ENCODE measurements at places on chromosomes 4 and X.

DNA sequence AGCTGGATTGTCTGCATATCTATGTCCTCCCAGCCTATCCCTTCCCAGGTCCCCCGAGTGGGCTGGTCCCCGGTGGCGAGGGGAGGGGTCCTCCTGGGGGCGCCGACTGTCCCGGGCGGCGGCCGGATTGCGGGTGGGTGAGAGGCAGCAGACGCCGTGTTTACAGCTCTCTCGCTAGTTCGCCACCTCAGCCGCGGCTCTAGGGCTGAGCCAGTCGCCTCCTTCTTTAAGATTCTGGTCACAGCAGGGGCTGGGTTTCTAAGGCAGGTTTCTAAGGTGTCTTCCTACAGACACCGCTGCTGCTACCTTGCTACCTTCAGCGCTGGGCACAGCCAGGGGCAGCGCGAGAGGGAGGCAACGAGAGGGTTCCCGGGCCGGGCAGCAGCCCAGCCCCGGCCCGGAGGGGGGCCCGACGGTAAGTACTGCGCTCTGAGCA lies 57.2 kb downstream of the FRMPD3 start:
- DNase-seq, result no peak

GRCh38 chr4:89549907-89550306 lies 242.3 kb upstream of the GPRIN3 start:
- DNase-seq, result no peak

GRCh38 chrX:44299177-44299576 lies 44.3 kb downstream of the EFHC2 start:
- no peak for DNase-seq

- no peak for DNase-seq
Measured at GRCh38 chrX:113586281-113586898, 745.8 kb upstream of the AMOT start.

- DNase-seq, result no peak
Measured at GRCh38 chr4:93201471-93202096, 627.0 kb upstream of the ATOH1 start.

- peak; percentile 33 for DNase-seq
Measured at GRCh38 chr4:9765091-9765490, 16.3 kb upstream of the DRD5 start.

DNA sequence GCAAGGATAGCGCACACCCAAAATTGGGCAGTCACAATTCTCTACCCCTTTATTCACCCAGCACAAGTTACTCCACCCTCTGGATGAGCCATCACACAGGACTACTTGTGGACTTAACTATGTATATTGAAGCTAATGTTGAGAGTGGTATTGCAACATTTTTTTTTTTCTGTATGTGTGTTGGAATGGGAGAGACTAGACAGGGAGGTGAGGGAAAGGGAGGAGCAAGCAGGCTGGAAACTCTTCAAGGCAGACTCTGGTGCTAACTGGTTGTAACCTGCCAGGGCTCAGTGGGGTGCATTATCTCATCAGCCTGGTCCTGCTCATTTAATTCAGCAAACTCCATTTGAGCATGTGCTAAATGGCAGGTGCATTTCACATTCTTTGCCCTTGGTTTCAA lies 18.4 kb upstream of the CWH43 start:
- DNase-seq, result no peak

GRCh38 chr4:90127706-90128345 lies 632 bp downstream of the CCSER1 start:
- peak; percentile 17 for DNase-seq

DNA sequence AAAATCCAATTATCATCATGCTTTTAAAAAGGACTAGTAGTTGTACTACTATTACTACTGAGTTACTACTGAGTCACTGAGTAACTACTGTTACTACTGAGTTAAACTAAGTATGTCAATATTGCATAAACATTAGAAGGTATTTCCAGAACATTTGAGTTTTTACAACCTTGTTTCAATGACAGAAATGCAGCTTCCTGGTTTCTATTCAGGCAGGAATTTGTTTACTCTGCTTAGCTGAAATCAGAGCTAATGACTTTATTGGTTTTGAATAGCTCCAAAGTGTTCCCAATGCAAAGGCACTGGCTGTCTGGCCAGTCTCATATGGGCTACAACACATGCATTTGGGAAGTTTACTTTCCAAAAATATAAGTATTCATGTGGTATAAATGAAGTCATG lies 12.0 kb downstream of the RPS6KA6 start:
- DNase-seq, result no peak

DNA sequence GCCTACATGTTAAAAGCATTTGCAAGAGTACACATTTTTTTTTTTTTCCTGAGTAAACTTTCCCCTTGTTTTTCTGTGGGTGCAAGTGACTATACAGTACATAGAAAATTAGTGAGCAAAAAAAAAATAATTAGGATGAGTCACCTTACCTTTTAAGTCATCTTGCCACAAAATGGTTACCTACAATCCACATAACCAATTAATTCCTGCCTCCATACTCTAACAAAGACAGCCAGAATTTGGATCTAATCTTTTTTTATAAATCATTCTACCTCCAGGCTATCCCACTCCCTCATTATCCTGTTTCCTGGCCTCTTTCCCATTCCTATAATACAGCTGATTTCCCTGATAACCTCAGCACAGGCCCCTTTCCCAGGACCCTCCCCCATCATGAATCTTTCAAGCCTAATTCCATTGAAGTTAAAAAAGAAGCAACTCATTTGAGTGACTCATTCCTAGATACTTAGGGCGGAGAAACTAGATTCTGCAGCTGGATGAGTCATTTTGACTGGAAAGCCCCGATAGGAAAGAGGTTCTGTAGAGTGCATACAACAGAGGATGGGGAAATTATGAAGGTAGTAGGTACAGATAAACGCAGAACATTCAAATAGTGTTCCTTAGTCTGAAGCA lies 128.2 kb downstream of the C4orf51 start:
- peak; percentile 60 for DNase-seq

DNA sequence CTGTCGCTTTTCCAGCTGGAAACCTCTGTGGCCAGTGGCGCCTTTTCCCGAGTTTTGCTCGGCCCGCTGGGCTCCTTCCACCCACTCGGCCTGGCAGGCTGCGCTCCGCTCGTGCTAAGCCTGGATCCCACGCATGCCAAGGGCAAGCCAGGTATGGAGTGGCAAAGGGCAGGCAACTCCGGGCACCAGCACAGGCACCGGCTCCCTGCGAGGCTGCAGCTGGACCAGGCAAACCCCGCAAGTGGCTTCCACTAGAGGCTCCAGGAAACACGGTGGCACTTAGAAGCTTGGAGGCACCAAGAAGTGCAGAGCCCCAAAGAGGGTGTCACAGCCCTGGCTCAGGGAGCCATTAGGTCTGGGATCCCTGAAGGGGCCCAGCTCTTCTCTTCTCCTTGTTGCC lies 59.5 kb downstream of the PPA2 start:
- DNase-seq, result no peak

- DNase-seq, result peak; percentile 34
Measured at GRCh38 chr4:8046925-8047541, 107.4 kb upstream of the AFAP1 start.
